ENCODE measurements at places on chromosomes 5 and 9.

- no peak overlapping the region for H3K27ac ChIP-seq
- H3K4me3 ChIP-seq: no peak overlapping the region
- H3K36me3 ChIP-seq: peaks cover 2% of the 10 kb centered on the region
- no peak for DNase-seq
Observed at GRCh38 chr5:36230151-36230790, 11.5 kb downstream of the NADK2 start.

DNA sequence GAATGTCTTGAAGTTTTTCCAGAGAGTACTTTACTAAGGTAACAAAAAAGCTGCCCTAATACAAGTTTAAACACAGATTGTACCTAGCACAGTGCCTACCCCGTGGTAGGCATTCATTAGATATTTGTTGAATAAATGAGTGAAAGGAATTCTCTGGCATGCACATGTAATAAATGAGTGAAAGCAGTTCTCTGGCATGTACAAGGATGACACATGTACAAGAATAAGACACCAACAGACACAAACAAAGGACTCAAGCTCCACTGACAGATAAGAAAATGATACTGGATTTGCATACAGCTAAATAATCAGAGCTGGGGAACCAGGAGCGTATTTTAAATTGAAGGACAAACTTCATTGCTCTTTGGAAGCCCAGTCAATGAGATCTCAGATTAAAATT is 535.8 kb downstream of the EFNA5 start:
- no peak overlapping the region for H3K4me3 ChIP-seq
- no peak for DNase-seq
- H3K4me1 ChIP-seq: no peaks in the 10 kb centered on the region
- H3K27me3 ChIP-seq: no peaks in the 10 kb centered on the region
- H3K27ac ChIP-seq: no peak overlapping the region
- H3K36me3 ChIP-seq: no peaks in the 10 kb centered on the region

DNA sequence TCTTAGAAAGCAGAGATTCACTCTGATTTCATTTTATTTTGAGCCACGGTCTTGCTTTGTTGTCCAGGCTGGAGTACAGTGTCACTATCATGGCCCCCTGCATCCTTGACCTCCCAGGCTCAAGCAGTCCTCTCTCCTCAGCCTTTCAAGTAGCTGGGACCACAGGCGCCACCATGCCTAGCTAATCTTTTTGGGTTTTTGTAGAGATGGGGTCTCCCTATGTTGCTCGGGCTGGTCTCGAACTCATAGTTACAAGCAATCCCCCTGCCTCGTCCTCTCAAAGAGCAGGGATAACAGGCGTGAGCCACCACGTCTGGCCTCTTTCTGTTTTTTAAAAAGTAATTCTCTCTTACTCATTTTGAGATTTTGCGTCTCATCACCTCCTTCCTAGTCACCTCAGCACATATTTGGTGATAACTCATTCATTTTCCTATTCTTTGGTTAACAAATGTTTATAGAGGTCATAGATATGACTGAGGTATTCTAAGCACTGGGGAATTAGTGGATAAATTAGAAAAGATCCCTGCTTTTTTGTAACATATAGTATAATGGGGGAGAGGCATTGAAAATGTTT is 10.8 kb upstream of the DCP2 start:
- no peaks in the 10 kb centered on the region for H3K36me3 ChIP-seq
- H3K4me1 ChIP-seq: peaks cover 16% of the 10 kb centered on the region
- no peak for DNase-seq
- no peaks in the 10 kb centered on the region for H3K27me3 ChIP-seq
- no peak overlapping the region for H3K27ac ChIP-seq

GRCh38 chr5:17185773-17186172 is 31.7 kb upstream of the BASP1 start:
- H3K36me3 ChIP-seq: no peaks in the 10 kb centered on the region
- H3K27ac ChIP-seq: no peak overlapping the region
- peaks cover 16% of the 10 kb centered on the region for H3K27me3 ChIP-seq
- H3K4me3 ChIP-seq: no peak overlapping the region

DNA sequence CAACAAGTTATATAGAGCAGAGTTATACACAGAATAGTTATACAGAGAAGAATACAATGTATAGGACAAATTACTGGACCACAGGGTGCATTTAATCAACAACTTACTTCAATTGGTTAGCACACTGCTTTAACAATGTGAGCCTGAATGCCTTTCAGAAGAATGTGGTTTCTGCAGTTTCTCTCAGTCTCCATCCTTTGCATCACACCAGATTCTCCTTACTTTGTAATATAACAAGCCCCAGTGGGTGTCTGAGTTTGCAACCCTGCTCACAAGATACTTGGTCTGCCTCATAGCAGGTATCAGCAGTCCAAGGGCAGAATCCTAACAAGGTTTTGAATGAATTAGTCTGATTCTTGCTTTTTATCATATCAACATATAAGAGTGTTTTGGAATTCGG is 114.6 kb downstream of the GABRB2 start:
- no peak overlapping the region for H3K4me3 ChIP-seq
- H3K27me3 ChIP-seq: no peaks in the 10 kb centered on the region
- no peaks in the 10 kb centered on the region for H3K4me1 ChIP-seq
- DNase-seq: no peak
- no peaks in the 10 kb centered on the region for H3K36me3 ChIP-seq

DNA sequence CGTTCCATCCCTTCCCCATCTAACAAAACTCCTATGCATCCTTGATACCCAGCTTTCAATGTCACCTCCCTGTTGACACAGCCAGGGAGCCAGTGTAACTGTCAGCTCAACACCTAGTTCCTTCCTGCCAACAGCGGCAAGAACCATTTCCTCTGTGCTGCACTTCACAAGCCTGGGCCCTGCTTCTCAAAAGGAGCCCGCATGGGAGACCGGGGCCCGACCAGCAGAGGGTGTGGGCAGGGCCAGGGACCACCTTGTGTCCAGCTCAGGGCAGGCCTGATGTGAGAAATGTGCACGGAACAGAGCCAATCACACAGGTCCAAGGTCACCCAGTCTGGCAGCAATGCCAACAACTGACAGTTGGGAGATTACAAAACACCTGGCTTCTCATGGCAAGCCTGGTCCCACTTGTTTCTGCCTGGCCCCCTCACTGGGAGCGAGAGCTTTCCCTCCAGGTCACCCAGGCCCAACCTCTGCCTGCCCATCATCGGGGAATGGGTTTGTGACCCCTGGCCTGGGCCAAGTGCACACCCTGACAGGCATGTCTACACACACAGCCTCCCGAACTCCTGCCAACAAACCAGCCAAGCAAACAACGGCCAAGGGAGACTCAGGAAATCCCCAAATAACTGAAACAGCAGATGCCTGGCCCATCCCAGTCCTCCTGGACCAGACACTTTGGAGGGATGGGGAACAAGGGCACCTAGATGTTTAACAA is 3.1 kb downstream of the RNF44 start:
- DNase-seq: no peak
- H3K4me3 ChIP-seq: peak overlapping the region; percentile 97
- H3K4me1 ChIP-seq: peaks cover 25% of the 10 kb centered on the region
- peaks cover 4% of the 10 kb centered on the region for H3K36me3 ChIP-seq

DNA sequence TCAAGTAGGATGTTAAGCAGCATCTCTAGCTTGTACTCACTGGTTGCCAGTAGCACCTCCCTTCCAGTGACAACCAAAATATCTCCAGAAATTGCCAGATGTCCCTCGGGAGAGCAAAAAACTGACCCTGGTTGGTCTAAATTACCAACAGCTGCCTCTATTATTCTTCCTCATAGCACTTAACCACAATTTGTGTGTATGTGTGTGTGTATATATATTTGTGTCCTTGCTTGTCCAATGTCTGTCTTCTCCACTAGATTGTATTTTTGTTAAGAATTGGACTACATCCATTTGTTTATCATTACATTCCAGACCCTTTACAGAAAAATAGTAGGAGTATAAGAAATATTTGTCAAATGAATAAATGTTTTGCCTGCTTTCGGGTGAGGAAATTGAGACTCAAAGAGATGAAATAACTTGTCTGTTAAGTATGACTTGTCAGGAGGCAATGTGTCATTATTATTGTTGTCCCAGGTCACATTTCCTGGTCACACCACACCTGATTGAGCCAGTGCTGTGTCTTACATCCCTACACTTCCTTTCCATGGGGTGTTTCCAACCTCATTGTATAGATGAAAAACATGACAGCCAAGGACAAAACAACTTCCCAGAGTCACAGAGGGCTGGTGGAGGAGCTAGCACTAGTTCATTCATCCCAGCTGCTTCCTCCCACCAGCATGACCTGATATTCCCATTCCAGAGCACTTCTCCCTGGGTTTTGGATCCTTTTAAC is 11.4 kb upstream of the GRPEL2 start:
- H3K4me3 ChIP-seq: no peak overlapping the region
- H3K36me3 ChIP-seq: no peaks in the 10 kb centered on the region
- H3K27me3 ChIP-seq: no peaks in the 10 kb centered on the region
- no peak overlapping the region for H3K27ac ChIP-seq

DNA sequence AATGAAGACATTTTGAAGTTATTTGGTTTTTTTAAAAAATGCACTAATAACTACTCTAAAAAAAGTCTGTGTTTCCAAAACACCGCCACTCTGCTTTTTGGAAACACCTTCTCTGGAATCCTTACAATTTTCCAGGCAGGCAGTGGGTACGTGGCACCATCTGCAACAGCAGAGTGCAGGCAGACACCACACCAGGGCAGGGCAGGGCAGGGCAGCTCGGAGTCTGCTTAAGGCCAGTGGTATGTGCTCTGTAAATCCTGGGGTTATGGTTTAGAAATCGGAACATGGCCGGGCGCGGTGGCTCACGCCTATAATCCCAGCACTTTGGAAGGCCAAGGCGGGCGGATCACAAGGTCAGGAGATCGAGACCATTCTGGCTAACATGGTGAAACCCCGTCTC is 97.6 kb downstream of the TLE1 start:
- H3K27ac ChIP-seq: no peak overlapping the region
- H3K36me3 ChIP-seq: peaks cover 52% of the 10 kb centered on the region
- H3K4me3 ChIP-seq: no peak overlapping the region
- no peaks in the 10 kb centered on the region for H3K27me3 ChIP-seq
- peaks cover 30% of the 10 kb centered on the region for H3K4me1 ChIP-seq

GRCh38 chr5:4420177-4420576 is 720.0 kb upstream of the ADAMTS16 start:
- H3K27me3 ChIP-seq: peaks cover 8% of the 10 kb centered on the region
- no peak overlapping the region for H3K4me3 ChIP-seq
- H3K36me3 ChIP-seq: no peaks in the 10 kb centered on the region
- no peak for DNase-seq
- H3K4me1 ChIP-seq: peaks cover 13% of the 10 kb centered on the region
- peak overlapping the region; percentile 5 for H3K27ac ChIP-seq

- peaks cover 14% of the 10 kb centered on the region for H3K4me1 ChIP-seq
- peaks cover 8% of the 10 kb centered on the region for H3K36me3 ChIP-seq
- H3K4me3 ChIP-seq: no peak overlapping the region
- DNase-seq: no peak
- no peak overlapping the region for H3K27ac ChIP-seq
- no peaks in the 10 kb centered on the region for H3K27me3 ChIP-seq
Observed at GRCh38 chr9:33823801-33824200, 6.8 kb downstream of the UBE2R2 start.

DNA sequence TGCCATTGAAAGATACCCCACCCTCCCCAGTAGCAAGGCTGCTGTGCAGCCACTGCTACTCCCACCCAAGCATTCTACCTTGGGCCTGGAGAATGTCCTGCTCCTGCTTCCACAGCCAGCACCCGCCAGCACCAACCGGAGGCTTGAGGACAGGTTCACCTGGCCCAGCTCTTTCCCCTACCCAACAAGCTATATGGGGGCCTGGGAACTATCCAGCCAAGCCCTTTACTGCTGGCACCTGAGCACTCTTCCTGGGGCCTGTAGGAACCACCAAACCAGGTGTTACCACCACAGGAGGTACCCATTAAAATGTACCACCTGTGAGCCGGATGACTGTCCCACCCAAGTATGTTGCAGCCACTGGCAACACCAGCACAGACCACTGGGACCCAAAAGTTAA is 86.1 kb upstream of the GHR start:
- no peak overlapping the region for H3K4me3 ChIP-seq
- H3K27me3 ChIP-seq: no peaks in the 10 kb centered on the region
- no peak overlapping the region for H3K27ac ChIP-seq

DNA sequence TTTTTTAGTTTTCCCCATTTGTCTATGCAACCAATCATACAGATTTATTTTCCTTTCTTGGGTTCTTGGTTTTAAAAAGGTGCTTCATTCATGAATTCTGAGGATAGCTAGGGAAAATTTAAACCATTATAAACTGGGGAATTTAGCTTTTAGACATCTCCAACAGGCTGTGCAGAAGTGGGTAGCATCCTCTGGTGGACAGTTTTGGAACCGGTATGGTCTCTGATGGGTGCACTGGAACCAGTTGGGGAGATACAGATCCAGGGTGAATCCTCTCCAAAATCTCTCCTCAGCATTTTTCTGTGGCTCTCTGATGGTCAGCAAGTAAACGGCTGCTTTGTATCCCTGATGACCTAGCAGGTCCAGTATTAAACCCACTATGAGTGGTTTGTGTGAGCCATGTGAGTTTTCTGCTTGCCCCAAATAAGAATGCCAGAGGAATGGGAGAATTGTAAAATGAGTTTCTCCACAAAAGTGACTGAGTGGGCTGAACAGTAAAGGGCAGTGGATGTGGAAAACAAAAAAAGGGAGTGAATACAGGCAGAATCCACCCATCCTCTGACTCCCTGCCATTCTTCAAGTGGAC is 9.1 kb upstream of the DNAJC25 start:
- no peaks in the 10 kb centered on the region for H3K27me3 ChIP-seq
- no peak for DNase-seq
- no peak overlapping the region for H3K27ac ChIP-seq
- H3K4me1 ChIP-seq: no peaks in the 10 kb centered on the region
- H3K4me3 ChIP-seq: no peak overlapping the region

DNA sequence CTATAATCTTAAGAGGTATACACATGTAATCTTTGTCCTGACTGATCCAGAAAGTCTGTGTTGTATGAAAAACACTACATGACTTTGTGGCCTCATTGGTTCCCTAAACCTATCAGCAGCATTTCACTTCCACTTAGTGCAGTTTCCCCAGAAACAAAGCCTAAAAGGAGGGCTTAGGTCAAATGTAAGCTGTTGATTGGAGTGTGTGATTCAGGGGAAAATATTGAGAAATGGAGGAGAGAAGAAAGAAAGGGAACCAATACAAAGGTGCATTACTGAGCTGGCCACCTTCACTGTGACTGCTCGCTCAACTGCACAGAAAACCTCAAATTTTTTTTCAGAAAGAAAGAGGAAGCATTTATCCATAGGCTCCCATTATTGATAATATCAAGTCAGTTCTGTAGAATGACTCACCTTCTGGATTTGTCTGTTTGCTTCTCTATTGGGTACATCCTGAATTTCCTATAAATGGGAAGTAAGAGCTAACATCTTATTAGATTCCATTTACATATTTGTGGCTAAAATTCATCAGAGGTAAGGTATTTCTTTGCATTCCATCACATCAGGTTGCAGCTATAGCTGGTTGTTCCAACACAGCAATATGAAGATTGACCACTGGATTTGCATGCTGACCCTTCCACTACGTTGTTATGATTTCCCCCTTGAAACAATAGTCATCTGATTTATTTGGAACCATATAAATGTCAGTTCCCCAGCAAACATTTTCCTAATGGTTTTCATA is 10.3 kb upstream of the FST start:
- H3K36me3 ChIP-seq: no peaks in the 10 kb centered on the region
- no peaks in the 10 kb centered on the region for H3K27me3 ChIP-seq
- DNase-seq: no peak

- no peaks in the 10 kb centered on the region for H3K36me3 ChIP-seq
- H3K27ac ChIP-seq: no peak overlapping the region
- no peak for DNase-seq
- H3K27me3 ChIP-seq: no peaks in the 10 kb centered on the region
Observed at GRCh38 chr9:16002816-16003215, 450.0 kb downstream of the CCDC171 start.

GRCh38 chr9:38390851-38391250 is 1.7 kb upstream of the ALDH1B1 start:
- peaks cover 31% of the 10 kb centered on the region for H3K4me1 ChIP-seq
- peak overlapping the region; percentile 62 for H3K4me3 ChIP-seq
- DNase-seq: no peak
- peak overlapping the region; percentile 48 for H3K27ac ChIP-seq
- H3K27me3 ChIP-seq: no peaks in the 10 kb centered on the region
